ENCODE measurements at places on chromosomes 5 and 9.

DNA sequence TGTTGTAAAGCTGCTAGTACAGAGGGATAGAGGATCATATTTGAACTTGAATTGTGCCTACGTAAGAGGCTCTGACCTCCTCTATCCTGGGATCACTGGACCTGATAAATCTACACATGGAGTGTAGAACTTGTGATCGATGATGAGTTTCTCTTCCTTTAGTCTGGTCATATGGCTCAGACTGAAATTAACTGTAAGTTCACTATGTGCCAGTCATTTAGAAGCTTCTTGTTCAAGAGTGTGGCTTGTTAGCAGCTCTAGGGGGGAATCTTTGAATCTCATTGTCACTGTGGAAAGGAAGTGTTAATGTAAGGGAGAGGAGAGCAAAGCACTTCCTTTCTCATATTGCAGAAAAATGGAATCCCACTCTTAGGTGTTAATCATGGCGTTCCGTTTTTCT is 12.1 kb downstream of the ZBTB34 start:
- no peaks in the 10 kb centered on the region for H3K4me1 ChIP-seq
- no peaks in the 10 kb centered on the region for H3K27me3 ChIP-seq
- no peak overlapping the region for H3K27ac ChIP-seq
- no peak overlapping the region for H3K4me3 ChIP-seq
- no peak for DNase-seq

GRCh38 chr9:108311745-108312144 is 544.0 kb downstream of the ACTL7B start:
- no peak overlapping the region for H3K4me3 ChIP-seq
- no peak overlapping the region for H3K27ac ChIP-seq
- no peak for DNase-seq
- H3K4me1 ChIP-seq: no peaks in the 10 kb centered on the region
- H3K36me3 ChIP-seq: no peaks in the 10 kb centered on the region

DNA sequence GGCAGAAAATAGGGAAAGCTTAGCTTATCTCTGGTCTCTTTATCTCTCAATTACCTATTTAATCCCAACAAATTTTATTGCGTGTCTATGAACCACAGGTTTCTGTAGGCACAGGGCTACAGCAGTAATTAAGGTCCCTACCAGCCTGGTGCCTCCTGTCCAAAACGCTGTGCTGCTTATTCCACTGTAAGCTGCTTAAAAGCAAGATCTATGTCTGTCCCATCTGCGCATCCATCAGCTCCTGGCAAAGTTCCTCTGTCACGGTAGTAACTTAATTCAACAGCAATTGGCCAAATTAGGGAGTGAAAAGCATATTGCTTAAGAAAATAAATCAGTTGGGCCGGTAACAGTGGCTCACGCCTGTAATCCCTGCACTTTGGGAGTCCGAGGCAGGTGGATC is 235.8 kb upstream of the VLDLR start:
- no peaks in the 10 kb centered on the region for H3K27me3 ChIP-seq
- no peak overlapping the region for H3K27ac ChIP-seq
- no peaks in the 10 kb centered on the region for H3K4me1 ChIP-seq
- no peak overlapping the region for H3K4me3 ChIP-seq
- DNase-seq: no peak

DNA sequence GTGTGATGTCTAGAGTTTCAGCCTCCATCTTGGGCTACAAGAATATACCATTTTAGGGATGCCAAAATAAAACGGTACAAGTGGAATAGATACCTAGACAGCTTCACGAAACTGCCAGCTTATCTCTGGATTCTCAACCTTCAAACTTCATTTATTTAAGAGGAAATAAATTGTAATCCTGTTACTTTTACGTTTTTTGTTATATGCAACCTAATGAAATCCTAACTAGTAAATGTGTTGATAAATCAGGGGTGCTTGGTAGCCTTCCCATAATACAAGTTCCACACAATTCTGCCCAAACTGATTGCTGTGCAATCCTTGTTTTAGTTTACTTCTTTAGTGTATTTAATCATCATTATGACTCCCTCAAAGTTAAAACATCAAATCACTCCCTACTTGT is 75.5 kb downstream of the SSBP2 start:
- H3K4me3 ChIP-seq: no peak overlapping the region
- DNase-seq: no peak
- no peaks in the 10 kb centered on the region for H3K36me3 ChIP-seq
- no peaks in the 10 kb centered on the region for H3K4me1 ChIP-seq

GRCh38 chr5:128537221-128537999 is 635 bp downstream of the FBN2 start:
- H3K27ac ChIP-seq: no peak overlapping the region
- no peaks in the 10 kb centered on the region for H3K36me3 ChIP-seq
- DNase-seq: no peak

- no peak for DNase-seq
- no peak overlapping the region for H3K4me3 ChIP-seq
- no peak overlapping the region for H3K27ac ChIP-seq
Measured at GRCh38 chr5:76165711-76166374, 82.7 kb downstream of the SV2C start.

DNA sequence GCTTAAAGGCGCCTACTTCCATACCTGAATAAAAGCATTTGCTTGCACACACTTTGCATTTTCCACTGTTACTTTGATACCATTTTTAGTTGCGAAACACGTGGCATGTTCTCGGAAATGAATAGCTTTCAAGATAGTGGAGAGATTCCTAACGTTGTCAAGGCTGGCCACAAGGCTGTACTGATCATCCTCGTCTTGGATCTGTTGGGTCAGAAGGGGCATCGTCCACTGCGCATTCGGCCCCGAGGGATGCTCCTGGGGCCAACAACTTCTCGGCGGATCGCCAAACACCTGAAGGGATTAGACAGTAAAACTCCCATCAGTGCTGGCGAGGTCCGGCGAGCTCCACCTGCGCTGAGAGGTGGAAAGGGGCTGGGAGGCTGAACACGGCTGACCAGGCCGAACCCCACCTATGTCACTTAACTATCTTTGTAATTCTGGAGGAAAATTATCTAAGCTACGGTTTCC is 599 bp downstream of the RAD1 start:
- peak overlapping the region; percentile 96 for H3K4me3 ChIP-seq
- no peaks in the 10 kb centered on the region for H3K27me3 ChIP-seq
- H3K27ac ChIP-seq: peak overlapping the region; percentile 89
- peak; percentile 28 for DNase-seq

DNA sequence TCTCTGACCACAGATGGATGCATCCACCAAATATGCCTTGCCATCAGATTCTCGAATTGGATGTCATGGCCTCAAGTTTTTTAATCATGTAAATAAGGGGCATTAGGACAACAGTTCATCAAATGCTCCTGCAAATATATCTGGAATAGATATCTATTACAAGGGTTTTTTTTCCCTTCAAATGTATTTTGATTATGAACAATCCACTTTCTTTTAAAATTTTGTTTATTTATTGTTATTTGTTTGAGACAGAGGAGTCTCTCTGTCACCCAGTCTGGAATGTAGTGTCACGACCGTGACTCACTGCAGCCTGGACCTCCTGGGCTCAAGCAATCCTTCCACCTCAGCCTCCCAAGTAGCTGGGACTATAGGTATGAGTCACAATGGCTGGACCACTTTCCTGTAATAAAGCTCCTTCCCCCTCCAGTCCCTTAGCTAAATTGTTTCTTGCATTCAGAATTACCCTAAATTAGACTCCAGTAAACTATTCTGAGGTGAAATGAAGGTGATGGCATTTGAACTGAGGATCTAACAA is 1412.1 kb downstream of the EFNA5 start:
- no peaks in the 10 kb centered on the region for H3K4me1 ChIP-seq
- no peaks in the 10 kb centered on the region for H3K27me3 ChIP-seq
- no peak overlapping the region for H3K4me3 ChIP-seq
- H3K36me3 ChIP-seq: no peaks in the 10 kb centered on the region
- H3K27ac ChIP-seq: no peak overlapping the region

GRCh38 chr5:125093776-125094175 is 347.3 kb upstream of the ZNF608 start:
- H3K4me1 ChIP-seq: no peaks in the 10 kb centered on the region
- H3K36me3 ChIP-seq: no peaks in the 10 kb centered on the region
- no peak overlapping the region for H3K4me3 ChIP-seq
- H3K27ac ChIP-seq: no peak overlapping the region
- no peak for DNase-seq

GRCh38 chr5:140207250-140207964 is 32.4 kb downstream of the CYSTM1 start:
- no peaks in the 10 kb centered on the region for H3K4me1 ChIP-seq
- no peaks in the 10 kb centered on the region for H3K27me3 ChIP-seq
- no peaks in the 10 kb centered on the region for H3K36me3 ChIP-seq

DNA sequence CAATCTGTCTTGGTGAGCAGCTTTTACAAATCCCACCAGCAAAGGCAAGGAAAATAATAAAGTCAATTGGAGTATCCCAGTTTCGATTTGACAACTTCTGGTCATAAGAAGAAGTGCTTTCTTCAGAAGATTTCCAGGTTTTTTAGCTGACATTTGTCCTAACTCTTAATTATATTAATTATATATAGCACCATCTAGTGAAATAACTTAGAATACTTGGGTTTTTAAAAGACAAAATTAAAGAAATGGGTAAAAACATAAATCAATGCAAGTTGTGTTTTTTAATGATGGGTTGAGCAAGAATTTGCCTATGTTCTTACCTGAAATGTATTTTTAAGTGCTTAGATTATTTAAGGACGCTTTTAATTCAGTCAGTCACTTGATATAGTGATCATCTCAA is 421.8 kb downstream of the ACTL7B start:
- H3K4me3 ChIP-seq: no peak overlapping the region
- no peak overlapping the region for H3K27ac ChIP-seq
- H3K4me1 ChIP-seq: no peaks in the 10 kb centered on the region
- H3K36me3 ChIP-seq: no peaks in the 10 kb centered on the region

DNA sequence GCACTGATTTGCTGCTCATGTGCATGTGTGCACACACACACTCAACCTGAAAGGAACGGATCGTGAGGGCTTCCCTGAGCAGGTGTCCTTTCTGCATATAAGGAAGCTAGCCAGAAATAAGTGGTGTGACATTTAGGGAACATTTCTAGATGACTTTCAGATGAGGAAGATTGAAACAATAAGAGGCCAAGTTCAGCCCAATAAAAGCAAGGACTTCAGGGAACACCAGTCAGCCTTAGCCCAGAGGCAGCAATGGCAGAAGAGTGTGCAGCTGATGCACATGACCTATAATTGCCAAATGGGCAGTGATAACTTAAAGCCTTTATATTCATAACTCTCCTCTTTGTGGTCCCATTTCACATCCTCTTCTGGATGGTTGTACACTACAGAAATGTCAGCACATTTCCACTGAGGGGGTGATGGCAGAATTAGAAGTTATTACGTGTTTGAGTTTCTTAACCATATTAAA is 255.5 kb downstream of the TRIM32 start:
- H3K4me3 ChIP-seq: no peak overlapping the region
- H3K4me1 ChIP-seq: no peaks in the 10 kb centered on the region
- H3K36me3 ChIP-seq: no peaks in the 10 kb centered on the region
- no peak for DNase-seq

- DNase-seq: peak; percentile 8
- no peak overlapping the region for H3K4me3 ChIP-seq
- no peaks in the 10 kb centered on the region for H3K27me3 ChIP-seq
Measured at GRCh38 chr9:21670374-21670773, 132.1 kb upstream of the MTAP start.

DNA sequence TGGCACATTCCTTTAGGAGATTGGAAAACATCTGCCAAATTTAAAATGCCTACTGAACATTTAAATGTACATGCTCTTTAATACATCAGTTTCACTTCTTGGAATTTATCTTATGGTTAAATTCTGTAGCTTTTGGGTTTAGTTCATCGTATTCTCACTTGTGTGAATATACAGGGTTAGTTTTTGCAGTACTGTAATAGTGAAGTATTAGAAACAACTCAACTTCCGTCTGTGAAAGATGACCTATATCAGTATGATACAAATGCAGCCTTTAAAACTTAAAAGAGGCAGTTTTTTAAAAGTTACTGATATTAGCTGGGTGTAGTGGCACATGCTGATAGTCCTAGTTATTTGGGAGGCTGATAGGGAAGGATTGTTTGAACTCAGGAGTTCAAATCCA is 57.2 kb downstream of the CDC42SE2 start:
- H3K27ac ChIP-seq: peak overlapping the region; percentile 23
- peaks cover 45% of the 10 kb centered on the region for H3K4me1 ChIP-seq
- H3K36me3 ChIP-seq: peaks cover 51% of the 10 kb centered on the region
- H3K27me3 ChIP-seq: no peaks in the 10 kb centered on the region

DNA sequence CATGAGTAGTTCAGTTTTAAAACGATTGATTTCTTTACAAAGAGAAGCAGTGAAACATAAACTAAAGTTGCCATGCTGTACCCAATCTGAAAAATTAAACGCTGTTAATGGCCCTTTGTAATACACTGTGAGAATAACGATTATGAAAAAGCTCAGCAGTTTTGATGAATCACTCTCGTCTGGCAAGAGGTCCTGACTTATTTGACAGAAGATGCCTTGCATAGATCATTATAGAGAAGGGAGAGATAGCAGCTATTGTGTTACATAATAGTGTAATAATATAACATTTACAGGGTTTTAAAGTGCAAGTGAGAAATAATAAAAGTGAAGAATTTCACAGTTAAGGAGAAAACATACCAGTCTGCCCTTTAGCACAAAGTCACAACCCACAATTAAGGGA is 361.5 kb upstream of the CDH10 start:
- H3K4me1 ChIP-seq: no peaks in the 10 kb centered on the region
- H3K27me3 ChIP-seq: no peaks in the 10 kb centered on the region
- no peak for DNase-seq

Measured in CD4-positive, CD25-positive, alpha-beta regulatory T cell (primary cell).